ENCODE measurements at places on chromosomes 2 and 18.

DNA sequence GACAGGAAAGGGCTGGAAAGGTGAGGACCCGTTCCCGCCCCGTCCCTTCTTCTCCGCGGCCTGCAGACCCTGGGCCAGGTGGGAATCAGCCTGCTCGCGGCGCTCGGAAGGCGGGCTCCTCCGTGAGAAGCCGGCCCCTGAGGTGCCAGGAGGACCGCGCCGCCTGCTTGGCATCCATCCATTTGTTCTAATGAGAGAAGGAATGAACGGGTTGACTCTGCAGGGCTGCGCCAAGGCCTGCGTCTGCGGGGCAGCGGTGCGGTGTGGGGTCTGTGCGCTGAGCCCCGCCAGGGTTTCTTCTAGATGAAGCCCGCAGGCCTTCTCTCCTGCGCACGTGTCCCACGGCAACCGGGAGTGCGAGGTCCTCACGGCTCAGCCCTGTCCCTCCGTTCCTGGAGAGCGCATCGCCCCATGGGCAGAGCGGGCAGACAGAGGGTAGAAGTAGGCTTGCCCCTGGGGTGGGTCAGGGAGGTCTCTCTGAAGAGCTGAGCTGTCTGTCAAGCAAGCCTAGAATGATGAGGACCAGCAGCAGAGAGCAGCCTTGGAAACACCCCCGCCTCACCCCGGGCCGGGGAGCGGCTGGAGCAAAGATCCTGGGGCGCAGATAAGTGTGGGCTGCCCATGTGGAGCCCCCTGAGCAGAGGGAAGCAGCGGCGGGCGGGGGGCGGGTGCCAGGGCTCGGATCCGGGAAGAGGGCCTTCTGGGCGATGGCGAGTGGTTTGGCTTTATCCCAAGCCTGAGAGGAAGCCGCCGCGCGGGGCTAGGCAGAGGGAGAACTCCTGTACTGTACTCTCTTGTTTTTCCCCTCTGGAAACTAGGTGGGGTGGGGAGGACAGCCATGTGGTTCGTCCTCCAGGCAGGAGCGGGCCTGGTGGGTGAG, 27.9 kb upstream of the HS6ST1 start:
- ATAC-seq, result no peak

DNA sequence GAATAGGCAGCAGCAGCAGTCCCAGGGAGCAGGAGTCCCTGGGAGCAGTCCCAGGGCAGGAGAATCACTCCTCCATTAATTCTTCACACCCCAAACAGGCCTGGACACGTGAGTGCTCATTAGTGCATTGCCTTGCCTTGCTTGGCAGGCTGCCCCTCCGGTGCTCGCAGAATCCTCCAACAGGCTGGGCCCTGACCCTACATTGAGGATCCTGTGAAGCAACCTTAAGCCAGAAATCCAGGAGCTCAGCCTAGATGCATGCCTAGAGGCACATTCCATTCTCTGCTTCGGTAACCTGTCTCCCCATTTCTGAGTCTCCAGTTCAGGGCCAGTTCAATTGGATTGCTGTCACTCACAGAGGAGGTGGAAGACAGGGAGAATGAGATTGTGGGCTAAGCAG, 97.4 kb upstream of the LRATD1 start:
- ATAC-seq, result peak; percentile 99

DNA sequence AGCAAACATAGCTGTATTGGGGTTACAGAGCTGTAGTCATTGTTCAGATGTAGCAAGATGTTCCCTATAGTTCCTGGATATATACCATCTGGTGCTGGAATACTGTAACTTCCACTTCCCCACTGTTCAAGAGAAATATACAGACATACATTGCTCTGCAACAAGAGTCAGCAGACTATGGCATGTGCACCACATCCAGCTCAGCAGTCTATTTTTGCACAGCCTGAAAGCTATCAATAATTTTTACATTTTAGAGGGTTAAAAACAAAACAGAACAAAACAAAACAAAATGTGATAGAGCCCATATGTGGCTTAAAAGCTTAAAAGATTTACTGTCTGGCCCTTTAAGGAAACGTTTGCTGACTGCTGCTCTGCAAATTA, 31.8 kb upstream of the VIT start:
- ATAC-seq, result no peak

DNA sequence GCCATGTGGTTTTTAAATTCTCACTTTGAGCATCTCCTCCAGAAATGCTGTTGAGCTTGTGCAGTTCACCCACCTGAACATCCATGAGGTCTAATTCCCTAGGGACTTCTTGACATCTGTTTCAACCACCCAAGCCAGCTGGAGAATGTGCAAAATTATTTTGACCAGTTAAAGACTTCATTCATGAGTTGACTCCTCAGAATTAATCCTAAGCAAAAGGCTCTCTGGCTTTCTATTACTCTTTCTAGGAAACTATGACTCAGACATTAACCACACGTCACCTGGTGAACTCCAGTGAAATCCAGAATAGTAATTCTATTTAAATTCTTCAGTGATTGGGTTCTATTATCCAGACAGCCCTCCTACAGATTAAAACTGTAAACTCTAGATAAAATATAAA, 247.5 kb downstream of the NBAS start:
- no peak for ATAC-seq

DNA sequence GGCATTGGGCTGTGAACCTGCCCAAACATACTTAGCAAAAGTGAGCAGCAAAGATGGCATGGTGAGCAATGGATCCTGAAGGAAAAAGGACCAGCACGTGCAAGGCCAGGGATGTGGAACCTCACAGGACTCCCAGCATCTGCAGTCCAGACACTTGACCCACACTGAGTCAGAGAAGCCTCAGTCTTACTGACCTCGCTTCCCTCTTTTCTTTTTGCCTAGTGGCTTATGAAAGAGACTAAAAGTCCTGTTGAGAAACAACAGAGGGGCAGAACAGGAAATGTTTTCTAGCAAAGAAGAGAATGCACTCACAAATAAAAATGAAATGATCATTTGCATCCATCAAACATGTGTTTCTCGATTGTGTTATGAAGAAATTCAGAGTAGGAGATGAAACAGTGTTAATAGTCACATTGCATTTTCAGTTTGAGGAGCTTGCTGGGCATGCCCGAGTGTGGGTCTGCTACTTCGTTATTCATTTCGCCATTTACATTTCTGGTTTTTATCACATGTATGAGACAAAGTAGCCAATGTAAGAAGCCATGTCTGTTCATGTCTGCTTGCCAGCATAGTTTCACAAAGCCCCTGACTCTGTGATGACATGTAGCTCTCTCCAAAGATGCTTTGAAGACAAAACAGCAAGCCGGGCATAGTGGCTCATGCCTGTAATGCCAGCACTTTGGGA, 118.4 kb downstream of the INO80D start:
- no peak for ATAC-seq

DNA sequence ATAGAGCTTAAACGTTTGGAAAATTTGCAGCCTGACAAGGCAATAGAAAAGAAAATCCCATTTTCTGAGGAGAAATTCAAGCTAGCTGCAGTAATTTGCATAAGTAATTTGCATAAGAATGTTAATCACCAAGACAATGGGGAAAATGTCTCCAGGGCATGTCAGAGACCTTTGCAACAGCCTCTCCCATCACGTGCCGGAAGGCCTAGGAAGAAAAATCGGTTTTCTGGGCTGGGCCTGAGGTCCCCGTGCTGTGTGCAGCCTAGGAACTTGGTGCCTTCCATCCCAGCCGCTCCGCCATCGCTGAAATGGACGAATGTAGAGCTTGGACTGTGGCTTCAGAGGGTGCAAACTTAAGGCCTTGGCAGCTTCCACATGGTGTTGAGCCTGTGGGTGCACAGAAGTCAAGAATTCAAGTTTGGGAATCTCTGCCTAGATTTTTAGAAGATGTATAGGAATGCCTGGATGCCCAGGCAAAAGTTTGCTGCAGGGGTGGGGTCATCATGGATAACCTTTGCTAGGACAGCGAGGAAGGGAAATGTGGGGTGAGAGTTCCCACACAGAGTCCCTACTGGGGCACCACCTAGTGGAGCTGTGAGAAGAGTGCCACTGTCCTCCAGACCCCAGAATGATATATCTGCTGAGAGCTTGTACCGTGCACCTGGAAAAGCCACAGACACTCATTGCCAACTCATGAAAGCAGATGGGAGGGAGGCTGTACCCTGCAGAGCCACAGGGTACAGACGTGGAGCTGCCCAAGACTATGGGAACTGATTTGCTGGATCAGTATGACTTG, 164.6 kb downstream of the GULP1 start:
- ATAC-seq, result no peak

DNA sequence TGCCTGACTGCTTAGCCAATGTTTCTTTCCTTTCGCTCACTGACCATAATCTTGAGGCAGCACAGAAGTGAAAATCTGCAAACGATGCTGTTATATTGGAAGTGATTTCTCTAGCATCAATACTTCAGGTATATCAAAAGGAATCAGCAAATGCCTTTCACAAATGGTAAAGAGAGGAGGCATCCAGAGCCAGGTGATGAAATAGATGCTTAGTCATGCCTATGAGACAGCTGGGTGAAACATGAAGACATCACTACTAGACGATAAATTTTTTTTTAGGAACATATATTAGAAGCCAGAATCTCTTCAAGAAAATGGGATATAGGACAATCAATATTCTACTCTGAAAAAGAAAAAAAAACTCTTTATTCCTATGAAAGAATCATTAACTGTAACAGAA, 249.2 kb upstream of the SLC39A10 start:
- no peak for ATAC-seq

GRCh38 chr2:40128796-40129195, 323.1 kb downstream of the SLC8A1 start:
- no peak for ATAC-seq

DNA sequence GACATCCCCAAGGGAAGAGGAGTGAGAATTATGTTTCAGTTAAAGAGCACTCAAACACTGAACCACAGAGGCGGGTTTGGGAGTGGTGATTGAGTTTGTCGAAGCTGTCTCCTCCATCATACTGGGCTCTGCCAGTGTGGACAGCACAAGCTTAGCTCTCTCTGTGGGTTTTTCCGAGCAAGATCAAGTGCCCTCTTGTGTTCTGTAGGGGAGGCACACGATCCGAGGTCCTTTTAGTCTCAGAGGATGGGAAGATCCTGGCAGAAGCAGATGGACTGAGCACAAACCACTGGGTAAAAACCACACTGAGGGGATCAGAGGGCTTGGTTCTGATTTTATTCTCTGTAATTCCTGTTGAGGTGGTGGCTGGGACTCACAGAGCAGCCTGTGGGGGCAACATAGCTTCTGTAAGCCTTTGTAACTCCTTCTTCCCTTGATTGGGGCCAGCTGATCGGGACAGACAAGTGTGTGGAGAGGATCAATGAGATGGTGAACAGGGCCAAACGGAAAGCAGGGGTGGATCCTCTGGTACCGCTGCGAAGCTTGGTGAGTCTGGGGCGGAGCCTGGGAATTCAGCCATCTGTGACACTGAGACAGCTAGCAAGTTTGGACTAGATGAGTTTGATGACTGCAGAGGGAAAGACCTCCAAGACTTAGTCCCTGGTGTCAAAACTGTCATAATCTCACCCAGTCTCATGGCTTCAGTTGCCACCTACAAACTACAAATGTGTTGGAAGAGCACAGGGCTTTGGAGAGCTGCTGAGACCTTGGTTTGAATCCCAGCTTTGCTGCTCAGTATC, 2.0 kb downstream of the NAGK start:
- peak; percentile 23 for ATAC-seq

GRCh38 chr2:176677746-176678265, 408.6 kb downstream of the MTX2 start:
- no peak for ATAC-seq

GRCh38 chr2:10721396-10722251, at the start of gene ATP6V1C2:
TSS of gene ATP6V1C2 (plus strand) at chr2:10721630. CDS start at chr2:10722850, 1,220 bp downstream.
- ATAC-seq, result peak; percentile 52

DNA sequence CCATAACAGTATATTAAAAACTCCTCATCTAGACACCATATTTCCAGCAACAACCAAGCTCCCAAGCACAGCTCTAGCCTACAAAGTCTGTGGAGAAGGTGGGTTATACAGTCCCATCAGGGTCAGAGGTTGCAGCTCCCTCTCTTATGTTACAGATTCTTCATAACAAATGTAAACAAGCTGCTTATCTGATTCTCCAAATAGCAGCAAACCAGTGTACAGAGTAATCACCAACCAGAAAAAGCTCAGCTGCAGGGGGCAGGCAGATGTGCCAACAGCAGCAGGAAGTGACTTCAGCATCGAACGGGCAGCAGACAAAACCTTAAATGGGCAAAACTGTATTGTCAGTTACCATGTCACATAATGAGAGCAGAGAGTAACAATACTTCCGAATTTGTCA, 52.9 kb upstream of the NABP1 start:
- ATAC-seq, result no peak

GRCh38 chr2:18551623-18552022, 8.8 kb downstream of the RDH14 start:
- no peak for ATAC-seq

DNA sequence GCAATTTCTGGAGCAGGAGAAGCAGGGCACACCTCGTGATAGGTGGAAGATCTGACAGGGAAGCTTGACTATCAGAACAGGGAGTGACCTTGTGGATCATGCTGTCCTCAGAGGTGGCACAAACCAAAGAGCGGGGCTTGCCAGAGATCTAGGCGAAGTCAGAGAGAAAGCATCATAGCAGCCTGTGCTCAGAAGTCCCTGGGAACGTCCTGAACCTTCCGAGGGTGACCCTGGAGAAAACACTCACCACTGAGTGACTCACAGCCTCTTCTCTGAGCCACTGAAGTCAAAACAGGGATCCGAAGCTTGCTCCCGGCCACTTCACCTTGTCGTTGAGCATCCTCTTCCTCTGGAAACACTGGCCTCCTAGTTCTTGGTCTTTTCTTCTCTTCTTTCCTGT, 56.7 kb downstream of the IL1R2 start:
- peak; percentile 37 for ATAC-seq

- ATAC-seq, result no peak
Measured at GRCh38 chr2:3959372-3959771, 256.0 kb downstream of the DCDC2C start.

DNA sequence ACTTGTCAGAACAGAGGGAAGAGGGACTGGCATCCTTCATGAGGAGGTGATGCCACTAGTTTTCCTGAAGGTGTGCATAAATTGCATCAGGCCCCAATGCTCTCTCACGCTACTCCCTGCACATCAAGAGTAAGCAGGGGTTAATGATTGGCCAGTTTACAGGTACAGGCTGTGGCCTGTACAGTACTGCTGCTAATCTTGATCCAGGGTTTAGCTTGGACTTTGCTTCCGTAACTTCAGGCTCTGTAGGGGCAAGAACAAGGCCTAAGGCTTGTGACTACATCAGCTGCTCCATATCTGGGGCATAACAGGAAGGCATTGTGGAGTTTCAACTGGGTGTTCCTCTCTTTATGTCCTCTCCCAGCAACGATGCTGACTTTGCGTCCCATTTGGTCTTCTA, 96.8 kb upstream of the FZD7 start:
- peak; percentile 38 for ATAC-seq

Data from esophagus mucosa (tissue), 1 donor.